ENCODE measurements at places on chromosomes 4 and X. TPM values are rescaled to one million over a fixed set of nuclear protein-coding genes. Genes with fewer than 3 reads are reported as not detected.

GAGE12F gene
- polyA plus RNA-seq = not detected

SSX4B gene
- not detected for polyA plus RNA-seq

- peaks cover 3% of the 10 kb centered on the region for H3K27me3 ChIP-seq
- H3K27ac ChIP-seq = no peak overlapping the region
- no peak for DNase-seq
- no peaks in the 10 kb centered on the region for H3K4me1 ChIP-seq
- H3K4me3 ChIP-seq = no peak overlapping the region
Measured at GRCh38 chrX:96449896-96450295, 234.7 kb upstream of the DIAPH2 start.

DNA sequence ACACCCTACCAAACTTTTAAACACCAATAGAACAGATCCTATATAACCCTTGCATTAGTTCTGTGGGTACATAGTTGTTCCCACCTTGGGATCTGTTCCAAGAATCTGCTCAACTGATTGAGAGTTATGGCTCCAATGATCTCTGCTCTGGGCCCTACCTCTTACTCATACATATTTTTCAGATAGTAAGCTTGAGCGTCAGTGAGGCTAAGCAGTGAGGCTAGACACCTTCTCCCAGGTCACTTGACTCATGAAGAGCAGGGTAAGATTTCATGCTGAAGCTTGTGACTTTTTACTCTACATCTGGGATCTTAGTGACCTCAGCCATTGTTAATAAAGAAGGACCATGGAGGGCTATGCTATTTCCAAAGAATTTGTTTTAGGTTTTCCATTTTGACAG lies 23.1 kb upstream of the TNIP3 start:
- H3K4me1 ChIP-seq = peaks cover 86% of the 10 kb centered on the region
- DNase-seq = no peak
- H3K4me3 ChIP-seq = no peak overlapping the region
- H3K27me3 ChIP-seq = no peaks in the 10 kb centered on the region
- no peaks in the 10 kb centered on the region for H3K36me3 ChIP-seq
- H3K27ac ChIP-seq = no peak overlapping the region

DNA sequence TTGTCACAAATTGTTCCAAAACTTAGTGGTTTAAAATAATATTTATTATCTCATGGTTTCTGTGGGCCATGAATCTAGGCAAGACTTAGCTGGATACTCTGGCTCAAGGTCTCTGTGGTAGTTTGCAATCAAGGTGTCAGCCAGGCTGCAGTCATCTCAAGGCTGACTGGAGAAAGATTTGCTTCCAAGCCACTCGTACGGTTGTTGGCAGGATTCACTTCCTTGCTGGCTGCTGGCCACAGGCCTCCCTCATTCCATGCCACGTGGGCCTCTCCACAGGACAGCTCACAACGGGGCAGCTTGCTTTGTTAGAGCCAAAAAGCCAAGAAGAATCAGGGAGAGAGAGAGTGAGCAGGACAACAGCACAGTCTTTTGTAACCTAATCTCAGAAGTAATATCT lies 101.4 kb downstream of the WWC2 start:
- H3K27me3 ChIP-seq = no peaks in the 10 kb centered on the region
- no peak overlapping the region for H3K4me3 ChIP-seq
- H3K36me3 ChIP-seq = peaks cover 9% of the 10 kb centered on the region

Measured in immature natural killer cell (primary cell).